ENCODE measurements at places on chromosomes 4 and X.

GRCh38 chr4:82802911-82803310, 4.3 kb upstream of the SCD5 start:
- no peak for DNase-seq

DNA sequence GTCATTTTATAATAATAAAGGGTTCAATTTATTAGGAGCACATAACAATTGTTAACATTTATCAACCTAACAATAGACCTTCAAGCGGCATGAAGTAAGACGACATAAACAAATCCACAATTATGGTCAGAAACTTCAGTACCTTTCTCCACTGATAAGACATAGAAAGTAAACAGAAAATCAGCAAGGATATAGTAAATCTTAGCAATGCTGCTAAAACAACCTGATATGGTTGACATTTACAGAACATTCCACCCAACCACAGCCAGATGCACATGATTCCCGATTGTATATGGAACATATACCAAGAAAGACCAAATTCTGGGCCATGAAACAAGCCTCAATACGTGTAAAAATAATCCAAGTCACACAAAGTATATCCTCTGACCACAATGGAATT, 71.3 kb downstream of the ZFYVE28 start:
- DNase-seq: no peak

- DNase-seq: no peak
Observed at GRCh38 chr4:89000844-89001360, 56.1 kb downstream of the FAM13A start.

DNA sequence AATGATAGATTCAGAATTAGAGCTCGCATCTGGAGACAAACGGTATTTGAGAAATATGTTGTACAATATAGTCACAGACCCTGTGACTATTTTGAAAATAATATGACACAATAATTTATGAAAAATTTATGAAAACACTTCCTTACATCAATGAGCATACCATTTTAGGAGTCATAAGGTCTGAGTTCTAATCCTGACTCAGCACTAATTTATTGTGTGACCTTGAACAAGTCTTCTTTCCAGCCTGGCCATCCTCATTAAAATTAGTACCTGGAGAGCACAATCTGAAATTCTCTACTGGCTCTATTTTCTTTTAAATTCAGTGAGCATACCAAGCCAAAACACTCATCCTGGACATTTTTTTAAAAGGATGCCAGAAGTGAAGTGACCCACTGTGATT, 622.3 kb downstream of the SMARCA1 start:
- no peak for DNase-seq

GRCh38 chr4:83247415-83248357, 36.9 kb downstream of the COQ2 start:
- DNase-seq: no peak

- no peak for DNase-seq
Observed at GRCh38 chrX:115093191-115093590, 75.8 kb upstream of the IL13RA2 start.

DNA sequence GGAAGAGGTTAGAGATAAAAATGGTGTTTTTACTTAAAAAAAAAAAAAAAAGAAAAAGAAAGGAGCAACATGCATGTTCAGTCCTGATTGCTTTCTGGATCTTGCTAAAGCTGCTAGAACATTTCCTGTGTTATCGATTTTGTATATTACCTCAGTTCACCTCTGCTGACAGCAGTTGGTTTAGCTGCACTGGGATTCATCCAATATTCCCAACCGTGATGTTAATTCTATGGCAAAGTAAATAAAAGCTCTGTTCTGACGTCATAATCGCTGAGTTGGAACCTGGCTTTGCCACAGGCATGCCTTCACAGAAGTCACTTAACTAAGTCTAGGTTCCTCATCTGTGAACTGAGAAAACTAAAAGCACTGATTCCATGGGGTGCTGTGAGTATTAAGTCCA, 90.7 kb upstream of the SORBS2 start:
- DNase-seq: no peak

- DNase-seq: no peak
Observed at GRCh38 chr4:137668885-137669545, 136.7 kb upstream of the PCDH18 start.

GRCh38 chr4:46393606-46394005, 3.7 kb upstream of the GABRA2 start:
- no peak for DNase-seq

GRCh38 chrX:10617999-10618351, 2.4 kb downstream of the MID1 start:
- DNase-seq: no peak

DNA sequence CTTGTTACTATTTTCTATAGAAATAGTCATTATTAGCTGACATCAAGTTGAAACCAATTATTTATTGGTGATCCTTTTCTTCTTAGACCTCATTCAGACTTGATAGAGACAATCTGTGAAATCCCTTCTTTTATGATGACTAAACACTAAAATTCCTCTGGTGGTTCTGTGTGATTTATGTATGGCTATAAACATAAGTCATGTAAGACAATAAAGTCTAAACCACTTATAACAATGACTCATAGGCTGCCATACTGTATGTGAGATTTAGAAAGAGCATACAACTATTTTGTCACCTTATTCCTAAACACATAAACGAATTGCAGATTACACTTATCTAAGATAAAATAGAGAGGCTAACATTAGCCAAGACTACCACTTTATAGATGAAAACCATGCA, 101.1 kb upstream of the PRR32 start:
- no peak for DNase-seq

DNA sequence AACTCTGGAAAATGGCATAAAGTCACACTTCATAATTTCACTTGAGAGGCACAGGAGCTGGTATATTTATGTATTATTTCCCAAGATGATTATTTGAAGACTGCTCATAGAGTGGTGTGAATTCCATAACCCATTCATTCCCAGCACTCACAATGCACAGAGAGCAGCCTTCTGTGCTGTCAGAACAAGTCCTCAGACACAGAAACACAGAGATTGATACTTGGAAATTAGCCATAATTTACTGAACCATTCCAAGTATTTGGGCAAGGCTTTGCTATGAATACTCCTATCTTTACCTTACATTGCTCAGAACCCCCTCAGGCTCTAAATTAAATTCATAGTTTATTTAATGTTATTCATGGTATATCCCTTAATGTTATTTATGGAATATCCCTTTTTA, 53.6 kb downstream of the PABPC4L start:
- no peak for DNase-seq

DNA sequence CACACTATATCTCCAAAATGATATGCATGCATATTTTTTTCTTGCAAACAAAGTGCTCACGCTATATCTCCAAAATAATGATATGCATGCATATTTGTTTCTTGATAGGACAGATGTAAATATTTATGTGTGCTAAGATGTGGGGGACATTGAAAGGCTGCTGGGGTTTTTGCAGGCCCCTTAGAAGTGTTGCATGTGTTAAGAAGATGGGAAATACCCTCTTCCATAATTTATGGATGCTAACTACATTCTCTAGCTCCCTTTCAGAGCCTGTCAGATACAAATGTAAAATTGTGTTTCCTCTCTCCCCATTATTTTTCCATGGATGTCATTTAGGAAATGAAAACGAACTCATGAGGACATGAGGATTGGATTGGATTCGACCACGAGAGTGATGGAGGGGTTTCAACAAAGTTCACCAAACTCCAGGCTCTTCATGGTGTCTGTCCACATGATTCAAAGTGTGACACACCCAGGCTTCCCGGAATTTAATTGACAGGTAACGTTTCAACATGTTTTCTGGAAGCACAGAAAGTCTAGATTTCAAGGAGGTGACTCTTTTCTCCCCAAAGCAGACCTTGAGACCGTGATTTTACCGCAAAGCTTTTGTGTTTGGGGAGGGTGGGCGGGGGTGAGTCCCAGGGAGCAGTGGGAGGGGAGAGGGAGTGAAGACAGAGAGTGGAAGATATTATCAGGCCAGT, 94.4 kb upstream of the CD99 start:
- DNase-seq: no peak

DNA sequence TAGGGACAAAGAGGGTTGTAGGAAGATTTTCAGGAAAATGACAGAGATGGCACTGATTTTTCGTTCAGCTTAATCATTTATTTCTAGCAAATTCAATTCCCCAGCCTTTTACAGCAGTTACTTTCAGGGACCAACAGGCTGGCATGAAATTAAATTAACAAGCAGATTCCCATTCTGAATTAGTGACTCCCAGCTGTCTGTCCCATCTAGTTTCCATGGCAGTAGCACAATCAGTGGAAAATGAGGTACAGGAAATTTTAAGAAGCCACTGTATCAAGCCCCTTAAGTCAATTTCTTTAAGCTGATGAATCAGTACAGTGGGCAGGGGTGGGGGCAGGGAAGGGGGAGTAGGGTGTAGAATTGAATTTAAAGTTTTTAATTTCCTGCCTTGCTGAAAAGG, 121.1 kb upstream of the TEX13C start:
- DNase-seq: no peak

DNA sequence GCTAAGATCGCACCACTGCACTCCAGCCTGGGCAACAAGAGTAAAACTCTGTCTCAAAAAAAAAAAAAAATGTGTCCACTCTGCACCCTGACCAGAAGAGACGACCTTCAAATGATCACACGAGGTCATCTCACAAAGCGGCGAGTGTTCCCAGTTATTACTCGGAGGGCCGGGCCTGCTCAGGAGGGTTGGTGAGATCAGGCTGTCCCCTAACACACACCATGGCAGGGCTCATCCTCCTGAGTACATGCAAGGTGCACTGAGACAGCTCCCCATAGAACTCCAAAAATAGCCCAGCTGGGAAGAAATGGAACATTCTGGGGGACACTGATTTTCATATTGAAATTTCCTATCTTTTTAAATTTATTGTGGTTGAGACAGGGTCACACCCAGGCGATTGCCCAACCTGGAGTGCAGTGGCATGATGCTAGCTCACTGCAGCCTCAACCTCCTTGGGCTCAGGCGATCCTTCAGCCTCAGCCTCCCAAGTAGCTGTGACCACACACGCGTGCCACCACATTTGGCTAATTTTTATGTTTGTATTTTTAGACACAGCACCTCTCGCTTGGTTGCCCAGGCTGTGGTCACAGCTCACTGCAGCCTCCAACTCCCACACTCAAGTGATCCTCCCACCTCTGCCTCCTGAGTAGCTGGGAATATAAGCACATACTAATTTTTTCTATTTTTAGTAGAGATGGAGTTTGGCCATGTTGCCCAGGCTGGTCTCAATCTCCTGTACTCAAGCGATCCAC, 51.5 kb downstream of the DHRSX start:
- no peak for DNase-seq

GRCh38 chrX:23374291-23374690, 39.6 kb downstream of the PTCHD1 start:
- no peak for DNase-seq

DNA sequence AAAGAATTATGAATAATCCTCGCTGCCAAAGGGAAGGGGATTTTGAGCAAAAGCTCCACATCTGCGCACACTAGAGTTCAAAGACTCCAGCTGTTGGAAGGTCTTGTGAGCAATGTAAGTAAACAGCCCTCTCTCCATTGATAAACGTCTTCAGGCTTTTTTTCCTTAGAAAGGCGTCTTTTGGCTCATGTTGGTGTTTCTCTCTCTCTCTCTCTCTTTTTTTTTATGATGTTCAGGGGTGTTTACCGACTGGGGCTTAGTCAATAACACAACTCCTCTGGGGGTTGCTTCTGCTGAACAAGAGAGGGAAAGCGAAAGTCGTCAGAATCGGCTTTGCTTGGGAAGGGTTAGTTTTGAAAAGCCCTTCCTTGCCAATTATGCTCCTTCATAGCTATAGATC, 53.2 kb upstream of the C1QTNF7 start:
- no peak for DNase-seq

GRCh38 chr4:94689155-94689860, 68.4 kb upstream of the BMPR1B start:
- DNase-seq: no peak

- DNase-seq: no peak
Observed at GRCh38 chr4:154406018-154406795, 85.4 kb downstream of the DCHS2 start.

DNA sequence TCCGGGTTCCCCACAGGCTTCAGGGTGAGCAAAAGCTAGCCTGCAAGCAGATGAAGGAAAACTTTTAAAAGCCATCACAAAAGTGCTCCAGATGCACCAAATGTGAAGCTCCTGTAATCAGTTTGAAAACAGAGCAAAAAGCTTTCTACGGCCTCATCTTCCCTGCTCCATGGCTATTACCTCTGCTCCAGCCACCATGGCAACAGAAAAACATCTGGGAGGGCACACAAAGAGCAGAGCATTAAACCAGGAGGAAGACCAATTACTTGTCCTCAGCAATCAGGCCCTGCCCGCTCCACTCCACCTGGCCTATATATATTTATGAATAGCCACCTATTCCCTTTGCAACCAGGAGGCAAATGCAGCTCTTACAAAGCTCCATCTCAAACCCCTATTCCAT, 33.6 kb downstream of the TMEM154 start:
- no peak for DNase-seq

DNA sequence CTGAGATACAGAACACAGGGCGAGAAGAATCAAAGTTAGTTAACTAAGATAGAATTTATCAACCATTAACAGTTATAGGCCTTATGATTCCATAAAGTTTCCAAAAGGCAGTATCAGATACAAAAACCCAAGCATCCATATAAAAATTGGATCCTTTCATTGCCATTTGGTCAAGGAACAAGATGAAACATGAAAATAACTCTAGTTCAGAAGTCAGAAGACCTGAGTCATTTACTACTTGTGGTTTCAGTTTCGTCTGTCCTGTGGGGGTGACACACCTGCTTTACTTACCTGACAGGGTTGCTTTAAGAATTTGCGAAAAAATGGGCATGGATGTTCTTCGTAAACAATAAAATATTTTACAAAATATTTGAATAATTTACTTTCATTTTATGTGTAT, 130.8 kb downstream of the ANAPC10 start:
- no peak for DNase-seq

DNA sequence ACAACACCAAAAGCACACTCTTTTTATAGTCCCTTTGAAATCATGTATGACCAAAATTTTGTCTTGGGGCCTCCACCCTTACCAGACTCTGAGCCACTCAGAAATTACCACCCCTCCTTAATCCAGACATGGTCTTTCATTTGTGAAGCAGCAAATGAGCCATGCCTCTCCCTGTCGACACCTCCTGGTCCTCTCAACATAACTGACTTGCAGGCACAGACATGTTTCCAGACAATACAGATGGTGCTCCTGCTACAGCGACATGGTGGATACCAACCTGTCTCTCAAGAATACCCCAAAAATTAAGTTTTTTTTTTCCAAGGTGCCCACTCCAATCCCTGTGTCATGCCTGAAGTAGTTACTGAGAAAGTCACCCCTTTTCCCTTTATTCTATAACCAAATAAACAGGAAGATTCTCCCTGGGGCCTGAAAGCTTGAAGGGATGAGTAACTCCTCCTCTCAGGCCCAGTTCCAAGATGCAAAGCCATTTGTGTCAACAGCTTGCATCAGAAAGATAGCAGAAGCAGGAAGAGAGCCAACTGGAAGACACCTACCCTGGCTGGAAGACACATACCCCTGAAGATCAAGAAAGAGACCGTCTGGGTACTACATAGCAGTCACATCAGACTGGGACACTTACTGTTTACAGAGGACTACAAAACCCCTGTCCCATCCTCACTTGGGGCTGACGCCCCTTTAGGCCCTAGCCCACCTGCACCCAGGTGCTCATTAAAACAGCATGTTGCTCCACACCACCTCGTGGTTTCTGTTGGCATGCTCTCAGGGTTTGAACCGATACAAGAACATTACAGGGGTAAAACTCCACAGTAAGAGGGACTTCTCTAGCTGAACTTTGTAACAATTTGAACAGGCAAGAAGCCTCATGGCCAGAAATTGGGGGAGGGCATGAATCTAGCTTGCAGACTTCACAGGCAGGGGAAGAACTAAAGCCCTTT, 5.5 kb upstream of the UGT2B17 start:
- no peak for DNase-seq
